Activated CD4-positive, alpha-beta T cell treated with anti-CD3 and anti-CD28 coated beads, Interleukin-2, amount 50 U/mL, for 48 hours (primary cell): ENCODE measurements at places on chromosomes 13 and 19.

GRCh38 chr13:103730407-103730806 lies 664.2 kb upstream of the SLC10A2 start:
- no peak for DNase-seq

DNA sequence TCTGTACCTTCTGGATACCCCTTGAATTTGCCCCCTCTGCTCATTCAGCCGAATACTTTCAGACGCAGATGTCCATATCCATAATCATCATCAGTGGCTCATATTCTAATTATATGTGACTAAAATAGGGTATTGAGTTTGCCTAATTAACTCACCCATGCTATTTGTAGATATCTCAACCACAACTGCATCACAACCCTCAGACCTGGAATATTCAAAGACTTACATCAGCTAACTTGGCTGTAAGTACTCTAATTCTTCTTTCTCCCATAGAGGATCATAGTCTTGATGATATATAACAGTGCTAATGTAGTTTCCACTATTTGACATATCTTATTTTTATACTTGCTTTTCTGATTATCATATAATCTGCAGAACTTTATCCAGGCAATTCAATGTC lies 35.8 kb downstream of the RXFP2 start:
- DNase-seq: no peak

DNA sequence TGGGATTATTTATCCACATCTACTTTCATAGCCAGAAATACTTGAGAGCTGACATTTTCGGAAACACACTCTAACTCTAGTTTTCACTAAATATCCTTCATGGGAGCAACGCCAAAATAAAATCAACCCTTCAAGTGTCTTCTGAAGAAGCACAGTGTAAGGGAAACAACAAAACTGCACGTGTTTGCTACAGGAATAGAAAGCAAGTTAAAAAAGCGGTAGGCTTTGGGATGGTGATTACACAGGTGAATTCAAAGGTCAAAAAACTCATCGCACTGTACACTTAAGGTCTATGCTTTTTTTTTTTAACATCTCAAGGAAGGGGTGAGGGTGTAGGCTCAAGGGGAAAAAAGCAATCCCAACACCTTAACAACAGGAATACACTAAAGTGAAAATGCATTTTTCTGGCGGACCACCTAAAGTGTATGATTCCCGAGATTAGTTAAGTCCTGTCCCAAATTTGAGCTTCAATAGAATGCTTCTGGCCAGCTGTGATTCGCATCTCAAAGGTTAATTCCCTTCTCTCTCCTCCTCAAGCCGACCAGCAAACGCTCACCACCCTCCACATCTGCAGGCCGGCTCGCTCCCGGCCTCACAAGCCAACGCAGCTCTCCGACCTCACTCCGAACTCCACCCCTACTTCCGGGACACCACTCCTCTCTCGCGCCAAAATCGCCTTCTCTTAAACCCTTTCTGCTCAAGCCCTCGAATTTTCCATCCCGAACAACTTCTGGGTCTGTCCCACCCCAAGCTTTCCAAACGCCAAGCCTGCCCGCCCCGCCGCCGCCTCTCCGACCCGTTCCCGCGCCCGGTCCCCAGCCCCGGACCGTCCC lies 1.1 kb downstream of the ARGLU1 start:
- DNase-seq: peak; percentile 63

GRCh38 chr13:111153977-111154332 lies 38.8 kb downstream of the ARHGEF7 start:
- peak; percentile 70 for DNase-seq

DNA sequence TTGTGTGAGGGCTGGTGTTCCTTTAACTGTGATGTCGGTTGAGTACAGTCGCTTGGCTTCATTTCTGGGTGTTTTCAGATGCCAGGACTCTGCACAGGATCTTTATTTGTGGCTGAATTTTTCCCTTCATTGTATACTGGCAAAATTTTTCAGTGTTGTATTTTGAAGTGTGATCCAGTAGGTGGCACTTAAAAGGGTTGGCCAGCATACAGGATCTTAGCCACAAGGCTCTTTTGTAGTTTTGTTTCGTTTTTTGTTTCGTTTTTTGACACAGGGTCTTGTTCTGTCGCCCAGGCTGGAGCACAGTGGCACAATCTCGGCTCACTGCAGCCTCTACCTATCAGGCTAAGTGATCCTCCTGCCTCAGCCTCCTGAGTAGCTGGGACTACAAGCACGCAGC lies 8.7 kb downstream of the FCAR start:
- no peak for DNase-seq

GRCh38 chr19:42105368-42105767 lies 26.9 kb downstream of the POU2F2 start:
- no peak for DNase-seq

DNA sequence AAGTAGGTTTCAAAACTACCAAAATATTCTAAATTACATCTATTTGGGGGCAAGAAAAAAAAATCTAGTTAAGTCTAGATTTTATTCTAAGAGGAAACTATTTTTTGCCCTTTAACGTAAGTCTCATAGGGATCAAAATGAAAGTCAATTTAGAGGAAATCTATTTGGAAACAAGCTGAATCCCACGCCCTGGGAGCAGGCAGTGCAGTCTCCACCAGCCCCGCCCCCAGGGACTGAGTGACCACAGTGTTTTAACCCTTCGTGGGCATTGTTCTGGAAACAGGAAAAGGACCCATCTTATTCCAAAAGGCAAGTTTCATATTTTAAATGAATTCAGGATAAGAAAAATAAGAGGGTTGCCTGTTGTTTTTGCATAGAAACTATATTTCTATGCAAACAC lies 209.7 kb downstream of the SPRY2 start:
- no peak for DNase-seq

- no peak for DNase-seq
These were observed 18.1 kb downstream of the PGLS start for GRCh38 chr19:17529239-17530158.

DNA sequence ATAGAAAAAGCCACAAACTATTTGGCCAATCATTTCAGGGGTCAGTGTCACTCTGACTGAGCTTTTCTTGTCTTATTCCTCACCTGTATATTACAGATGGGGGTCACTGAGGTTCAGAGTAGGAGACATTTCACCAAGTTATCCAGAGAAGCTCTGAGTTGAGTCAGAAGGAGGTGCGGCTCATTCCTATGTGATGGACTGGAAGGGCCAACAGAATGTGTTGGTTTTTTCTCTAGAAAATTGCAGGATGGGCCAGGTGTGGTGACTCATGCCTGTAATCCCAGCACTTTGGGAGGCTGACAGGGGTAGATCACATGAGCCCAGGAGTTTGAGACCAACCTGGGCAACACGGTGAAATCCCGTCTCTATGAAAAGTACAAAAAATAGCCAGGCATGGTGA lies 24.5 kb upstream of the ZNF83 start:
- no peak for DNase-seq

- no peak for DNase-seq
These were observed 66.9 kb downstream of the NHLRC3 start for GRCh38 chr13:39105110-39105509.

DNA sequence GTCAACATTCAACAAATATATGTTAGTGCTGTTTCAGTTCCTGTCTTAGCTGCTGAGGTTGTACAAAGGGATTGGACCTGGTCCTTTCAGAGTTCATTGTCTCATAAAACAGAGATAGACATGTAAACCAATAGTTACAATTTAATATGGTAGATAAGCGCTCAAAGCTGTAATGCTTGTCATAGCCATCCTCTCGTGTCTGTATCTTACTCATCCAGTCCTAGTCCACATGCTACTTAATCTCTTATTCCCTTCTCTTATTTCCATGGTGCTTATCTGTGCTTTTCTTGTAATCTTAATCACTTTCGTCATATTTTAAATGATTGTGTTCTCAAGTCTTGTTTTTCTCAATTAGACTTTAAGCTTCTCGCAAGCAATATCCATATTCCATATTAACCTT lies 185.2 kb upstream of the OBI1 start:
- no peak for DNase-seq

GRCh38 chr19:27851543-27852060 lies 1361.3 kb downstream of the UQCRFS1 start:
- no peak for DNase-seq

DNA sequence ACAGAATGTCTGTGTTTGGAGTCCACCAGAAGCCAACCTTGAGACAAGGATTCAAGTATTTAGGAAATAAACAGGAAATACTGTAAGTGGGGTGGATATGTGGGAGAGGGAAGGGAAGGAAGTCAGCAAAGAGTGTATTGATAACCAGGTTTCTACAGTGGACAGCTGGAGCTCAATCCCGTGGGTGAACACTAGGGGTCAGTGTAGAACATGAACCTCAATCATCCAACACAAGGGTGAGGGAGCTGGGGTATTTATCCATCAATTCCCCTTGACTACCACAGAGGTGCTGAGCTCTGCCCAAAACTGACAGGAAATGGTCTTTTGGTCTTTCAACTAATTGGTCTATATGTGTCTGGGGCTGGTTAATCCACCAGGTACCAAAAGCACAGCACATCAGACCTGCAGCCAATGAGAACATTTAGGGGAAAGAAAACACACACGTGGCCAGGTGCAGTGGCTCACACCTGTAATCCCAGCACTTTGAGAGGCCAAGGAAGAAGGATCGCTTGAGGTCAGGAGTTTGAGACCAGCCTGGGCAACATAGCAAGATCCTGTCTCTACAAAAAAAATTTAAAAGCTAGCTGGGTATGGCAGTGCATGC lies 5.6 kb upstream of the SYDE1 start:
- DNase-seq: peak; percentile 76

DNA sequence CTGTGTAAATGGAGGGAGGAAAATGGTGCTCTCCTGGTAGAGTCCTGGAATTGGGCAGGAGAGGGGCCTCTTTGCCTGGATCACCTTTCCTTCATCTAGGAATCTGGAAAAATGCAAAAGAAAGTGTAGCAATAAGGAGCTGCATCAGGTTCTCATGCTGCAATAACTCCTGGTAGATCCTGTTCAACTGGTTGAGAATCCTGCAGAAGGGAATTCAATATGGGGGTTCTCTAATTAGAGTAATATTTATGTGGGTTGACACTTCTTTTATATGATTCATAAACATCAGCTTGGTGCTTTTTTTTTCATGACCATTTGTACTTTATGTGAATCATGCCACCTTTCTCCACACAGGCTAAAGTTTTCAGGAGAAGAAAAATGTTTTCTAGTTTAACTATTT lies 9.5 kb upstream of the NUDT15 start:
- no peak for DNase-seq

GRCh38 chr13:45280751-45281634 lies 60.0 kb downstream of the TPT1 start:
- peak; percentile 75 for DNase-seq

DNA sequence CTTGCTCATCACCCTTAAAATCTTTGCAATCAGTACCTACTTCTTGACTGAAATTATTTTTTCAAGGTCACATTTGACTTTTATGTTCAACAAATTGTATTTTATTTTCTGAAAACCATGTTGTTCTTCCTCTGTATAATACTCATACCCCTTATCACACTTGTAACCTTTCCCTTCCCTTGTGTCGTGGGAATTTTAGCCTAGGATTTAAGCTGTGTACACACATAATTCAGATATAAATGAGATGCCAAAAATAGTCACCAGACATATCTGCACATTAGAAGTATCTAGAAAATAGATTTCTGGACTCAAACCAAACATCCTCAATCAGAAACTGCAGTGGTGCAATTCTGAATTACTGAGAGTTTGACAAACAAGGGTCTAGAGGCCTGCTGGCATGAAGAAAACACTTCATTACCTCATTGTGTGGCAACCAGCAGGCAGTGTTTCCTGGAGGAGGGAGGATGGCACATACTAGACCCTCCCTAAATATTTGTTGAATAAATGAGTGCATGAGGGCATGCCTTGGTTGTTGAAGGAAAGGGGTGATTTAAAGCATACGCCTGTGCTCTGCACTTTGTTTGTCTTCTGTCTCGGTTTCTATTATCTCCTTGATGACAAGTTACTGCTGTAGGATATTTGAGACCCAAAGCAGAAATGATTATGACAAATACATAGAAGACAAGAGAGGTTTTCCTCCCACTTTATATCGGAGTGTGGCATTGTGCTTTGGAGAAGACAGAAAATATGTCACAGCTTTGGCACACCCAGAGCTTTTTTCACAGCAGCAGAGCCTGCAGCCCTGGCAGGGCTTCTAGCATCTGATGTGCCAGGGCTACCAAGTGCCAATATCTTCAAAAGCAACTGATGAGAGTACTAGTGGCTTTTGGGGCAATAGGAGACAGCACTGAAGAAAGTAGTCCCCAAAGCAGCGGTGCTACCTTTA lies 881.1 kb downstream of the PCDH9 start:
- no peak for DNase-seq

DNA sequence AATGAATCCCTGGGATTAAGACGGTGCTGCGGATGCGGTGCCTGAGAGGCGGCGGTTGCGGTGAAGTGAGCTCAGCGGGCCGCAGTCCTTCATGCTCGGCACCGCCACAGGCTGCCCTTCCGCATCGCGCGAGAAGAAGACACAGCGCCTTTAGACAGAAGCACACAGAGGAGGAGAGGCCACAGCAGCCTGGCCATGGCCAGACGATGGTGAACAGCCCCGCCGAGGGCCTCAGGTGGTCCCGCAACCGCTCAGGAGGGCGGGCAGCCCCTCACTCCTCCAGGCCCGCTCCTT lies 459.2 kb downstream of the MYO16 start:
- DNase-seq: no peak
